ENCODE measurements at places on chromosomes 13 and 19. TPM values are rescaled to one million over a fixed set of nuclear protein-coding genes. Genes with fewer than 3 reads are reported as not detected.

Gene VSTM2B
- not detected for total RNA-seq

Gene ZIC5
- not detected for total RNA-seq

Gene TGDS
- 21.2 TPM for total RNA-seq

Gene FAAP24
- total RNA-seq: 0.73 TPM

Gene SOX1
- not detected for total RNA-seq

Gene MYDGF
- 42.1 TPM for total RNA-seq

Gene PROSER3
- 5.7 TPM for total RNA-seq

Gene CCDC122
- 13.9 TPM for total RNA-seq

Gene UGGT2
- 70.7 TPM for total RNA-seq

Gene PALM3
- total RNA-seq: 2.5 TPM

Gene ZNF540
- total RNA-seq: 6.6 TPM

DNA sequence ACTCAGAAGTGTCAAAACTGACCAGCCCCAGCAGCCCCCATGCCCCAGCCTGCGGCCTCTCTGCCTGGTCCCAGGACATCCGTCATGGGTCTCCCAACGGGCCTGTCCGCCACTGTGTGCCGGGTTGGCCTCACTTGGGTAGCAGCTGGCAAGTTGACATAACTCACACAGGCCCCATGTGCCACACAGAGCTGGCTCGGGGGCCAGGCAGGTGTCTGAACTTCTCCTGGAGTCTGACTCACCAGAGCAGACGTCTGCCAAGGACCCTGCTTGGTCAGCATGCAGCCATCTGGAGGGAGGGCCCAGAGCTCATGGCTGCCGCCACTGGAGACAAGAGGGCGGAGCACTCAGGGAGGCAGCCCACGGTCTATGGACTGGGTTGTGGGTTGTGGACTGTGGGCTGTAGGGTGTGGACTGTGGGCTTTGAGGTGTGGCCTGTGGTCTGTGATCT is 32.0 kb upstream of the TMEM255B start:
- no peak overlapping the region for H3K4me3 ChIP-seq
- no peak for DNase-seq

DNA sequence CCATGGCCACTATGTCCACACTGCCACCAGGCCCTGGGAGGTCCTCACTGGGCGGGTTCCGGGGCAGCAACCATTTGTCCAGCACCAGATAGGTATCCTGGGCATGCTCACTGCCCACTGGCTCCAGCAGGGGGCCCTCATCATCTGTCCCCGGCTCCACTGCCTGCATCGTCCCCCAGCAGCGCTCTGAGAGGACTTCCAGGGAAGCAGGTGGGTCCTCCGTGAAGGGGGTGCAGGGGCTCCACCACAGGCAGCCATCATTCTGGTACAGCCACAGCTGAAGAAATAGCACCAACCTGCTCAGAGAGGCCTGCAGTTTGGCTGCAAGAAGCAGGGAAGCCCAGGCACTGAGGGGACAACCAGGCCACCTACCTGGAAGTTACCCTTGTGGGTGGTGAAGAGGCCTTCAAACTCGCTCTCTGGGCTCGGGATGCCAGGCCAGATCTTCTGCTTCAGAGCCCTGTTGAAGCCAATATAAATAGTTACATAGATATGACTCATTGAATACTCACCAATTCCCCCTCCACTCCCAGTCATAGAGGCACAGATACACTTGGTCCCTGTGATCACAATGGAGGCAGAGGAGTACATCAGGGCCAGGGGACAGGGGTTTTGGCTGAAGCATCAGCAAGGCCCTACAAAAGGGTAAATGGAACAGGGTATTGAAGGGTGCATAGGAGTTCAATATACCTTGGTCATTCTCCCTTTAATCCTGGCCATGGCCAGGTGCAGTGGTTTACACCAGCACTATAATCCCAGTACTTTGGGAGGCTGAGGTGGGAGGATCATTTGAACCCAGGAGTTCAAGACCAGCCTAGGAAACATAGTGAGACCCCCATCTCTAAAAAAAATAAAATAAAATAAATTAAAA is 4.1 kb downstream of the SWSAP1 start:
- no peak for DNase-seq
- peaks cover 6% of the 10 kb centered on the region for H3K4me1 ChIP-seq

DNA sequence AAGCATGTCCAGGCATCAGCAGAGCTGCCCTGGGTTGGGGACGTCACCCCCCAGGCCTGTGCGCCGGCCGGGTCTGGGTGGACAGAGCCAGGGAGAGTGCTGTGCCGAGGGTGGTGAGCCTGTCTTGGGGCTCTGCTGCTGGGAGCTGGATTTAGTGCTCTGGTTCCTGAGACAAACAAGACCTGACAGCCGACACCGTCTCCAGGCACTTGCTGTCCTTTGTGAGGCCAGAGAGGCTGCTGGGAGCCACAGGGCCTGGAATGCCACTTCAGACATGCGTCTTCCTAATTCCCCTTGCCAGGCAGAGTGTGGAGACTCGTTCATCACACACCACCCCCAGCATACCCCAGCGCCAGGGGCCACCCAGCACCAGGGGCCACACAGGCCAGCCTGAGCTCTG is 165.8 kb downstream of the KDM4B start:
- H3K4me1 ChIP-seq: no peaks in the 10 kb centered on the region
- peaks cover 11% of the 10 kb centered on the region for H3K36me3 ChIP-seq
- no peak overlapping the region for H3K4me3 ChIP-seq
- no peaks in the 10 kb centered on the region for H3K27me3 ChIP-seq
- H3K27ac ChIP-seq: no peak overlapping the region

GRCh38 chr13:73337532-73337931 is 278.7 kb downstream of the KLF5 start:
- DNase-seq: no peak
- no peak overlapping the region for H3K27ac ChIP-seq
- H3K36me3 ChIP-seq: no peaks in the 10 kb centered on the region
- H3K4me1 ChIP-seq: no peaks in the 10 kb centered on the region
- H3K4me3 ChIP-seq: no peak overlapping the region
- no peaks in the 10 kb centered on the region for H3K27me3 ChIP-seq

DNA sequence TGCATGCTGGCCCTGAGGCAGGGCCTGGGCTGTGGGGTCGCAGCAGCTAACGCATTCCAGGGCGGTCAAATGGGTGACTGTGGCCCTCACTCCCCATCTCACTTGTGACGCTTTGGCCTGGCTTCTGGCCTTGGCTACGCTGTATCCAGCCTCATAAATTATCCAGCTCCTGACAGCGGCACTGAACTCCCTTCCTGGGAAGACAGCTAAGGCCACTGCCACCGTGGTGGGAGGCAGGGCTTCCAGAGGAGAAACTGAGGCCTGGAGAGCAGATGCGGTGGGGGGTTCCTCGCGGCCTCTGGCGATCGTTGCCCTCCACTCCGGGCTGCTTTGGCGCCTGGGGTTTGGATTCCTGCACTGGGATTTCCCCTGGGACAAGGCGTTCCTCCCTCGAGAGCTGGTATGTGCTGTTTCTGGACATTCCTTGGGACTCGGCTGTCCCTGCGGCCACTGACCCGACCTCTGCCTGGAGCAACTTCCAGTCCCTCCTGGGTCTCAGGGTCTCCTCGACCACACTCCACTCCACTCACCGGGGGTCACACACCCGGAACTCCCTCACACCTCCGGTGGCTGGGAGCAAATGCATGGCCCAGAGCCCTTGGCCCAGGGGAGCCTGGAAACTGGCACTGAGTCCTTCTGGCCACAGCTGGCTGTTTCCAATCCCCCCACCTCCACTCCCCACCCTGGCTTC is 3.4 kb downstream of the TBXA2R start:
- no peak overlapping the region for H3K27ac ChIP-seq
- H3K27me3 ChIP-seq: no peaks in the 10 kb centered on the region
- H3K36me3 ChIP-seq: no peaks in the 10 kb centered on the region
- H3K4me3 ChIP-seq: no peak overlapping the region

GRCh38 chr13:29591310-29591709 is 4.2 kb downstream of the SLC7A1 start:
- H3K4me3 ChIP-seq: no peak overlapping the region
- DNase-seq: no peak
- H3K4me1 ChIP-seq: no peaks in the 10 kb centered on the region
- no peak overlapping the region for H3K27ac ChIP-seq
- H3K36me3 ChIP-seq: no peaks in the 10 kb centered on the region
- no peaks in the 10 kb centered on the region for H3K27me3 ChIP-seq

DNA sequence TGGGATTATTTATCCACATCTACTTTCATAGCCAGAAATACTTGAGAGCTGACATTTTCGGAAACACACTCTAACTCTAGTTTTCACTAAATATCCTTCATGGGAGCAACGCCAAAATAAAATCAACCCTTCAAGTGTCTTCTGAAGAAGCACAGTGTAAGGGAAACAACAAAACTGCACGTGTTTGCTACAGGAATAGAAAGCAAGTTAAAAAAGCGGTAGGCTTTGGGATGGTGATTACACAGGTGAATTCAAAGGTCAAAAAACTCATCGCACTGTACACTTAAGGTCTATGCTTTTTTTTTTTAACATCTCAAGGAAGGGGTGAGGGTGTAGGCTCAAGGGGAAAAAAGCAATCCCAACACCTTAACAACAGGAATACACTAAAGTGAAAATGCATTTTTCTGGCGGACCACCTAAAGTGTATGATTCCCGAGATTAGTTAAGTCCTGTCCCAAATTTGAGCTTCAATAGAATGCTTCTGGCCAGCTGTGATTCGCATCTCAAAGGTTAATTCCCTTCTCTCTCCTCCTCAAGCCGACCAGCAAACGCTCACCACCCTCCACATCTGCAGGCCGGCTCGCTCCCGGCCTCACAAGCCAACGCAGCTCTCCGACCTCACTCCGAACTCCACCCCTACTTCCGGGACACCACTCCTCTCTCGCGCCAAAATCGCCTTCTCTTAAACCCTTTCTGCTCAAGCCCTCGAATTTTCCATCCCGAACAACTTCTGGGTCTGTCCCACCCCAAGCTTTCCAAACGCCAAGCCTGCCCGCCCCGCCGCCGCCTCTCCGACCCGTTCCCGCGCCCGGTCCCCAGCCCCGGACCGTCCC is 1.1 kb downstream of the ARGLU1 start:
- H3K27ac ChIP-seq: peak overlapping the region; percentile 97
- no peaks in the 10 kb centered on the region for H3K27me3 ChIP-seq
- H3K4me1 ChIP-seq: no peaks in the 10 kb centered on the region
- H3K4me3 ChIP-seq: peak overlapping the region; percentile 83

DNA sequence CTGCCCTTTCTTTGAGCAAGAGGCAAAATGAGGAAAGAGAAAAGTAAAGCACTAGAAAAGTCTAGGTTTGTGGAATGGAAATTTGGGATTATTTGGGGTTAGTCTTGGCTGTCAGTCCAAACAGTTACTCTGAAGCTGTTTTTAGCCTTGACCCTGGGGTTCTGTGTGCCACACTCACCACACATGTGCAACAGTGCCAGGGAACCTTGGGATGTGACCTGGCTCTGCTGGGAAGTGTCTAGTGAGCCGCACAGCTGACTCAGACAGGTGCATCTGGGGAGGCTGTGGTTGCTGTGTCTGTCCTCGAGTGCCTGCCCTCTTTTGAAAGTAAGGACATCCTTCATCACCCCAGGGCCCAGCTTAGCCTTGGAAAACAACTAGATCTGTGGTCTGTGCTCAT is 15.8 kb downstream of the MICOS13 start:
- no peaks in the 10 kb centered on the region for H3K4me1 ChIP-seq
- H3K36me3 ChIP-seq: peaks cover 10% of the 10 kb centered on the region
- no peaks in the 10 kb centered on the region for H3K27me3 ChIP-seq
- DNase-seq: no peak
- H3K27ac ChIP-seq: no peak overlapping the region

DNA sequence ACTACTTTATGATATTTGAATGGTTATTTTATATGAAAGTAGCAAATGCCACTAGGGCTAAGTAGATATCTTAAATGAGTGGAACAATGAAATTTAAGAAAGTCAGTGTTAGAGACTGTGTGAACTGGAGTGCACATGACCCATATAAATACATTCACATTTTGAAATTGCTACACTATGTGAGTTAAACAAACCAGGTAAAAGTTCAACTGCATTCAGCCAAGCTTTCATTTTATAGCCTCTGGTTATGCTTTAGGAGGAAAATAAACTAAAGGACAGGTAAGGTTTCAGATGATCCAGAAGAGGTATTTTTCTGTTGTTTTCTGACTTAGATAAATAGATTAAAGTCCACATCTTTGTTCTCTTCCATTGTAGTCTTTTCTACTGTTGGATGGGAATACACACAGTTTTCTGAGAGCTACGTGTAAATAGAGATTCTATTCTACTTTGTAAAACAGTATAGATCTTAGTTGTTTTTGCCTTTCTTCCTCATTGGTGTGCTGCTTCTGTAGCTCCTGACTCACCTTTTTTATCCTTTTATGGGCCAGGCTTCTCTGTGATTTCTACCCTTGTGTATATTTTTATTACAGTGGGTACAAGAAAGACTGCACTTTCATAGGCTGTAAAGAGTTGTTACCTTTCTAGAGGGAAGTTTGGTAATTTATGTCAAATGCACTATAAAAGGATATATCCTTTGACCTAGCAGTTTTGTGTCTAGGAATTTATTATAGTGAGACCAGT is 54.6 kb upstream of the KCTD4 start:
- no peaks in the 10 kb centered on the region for H3K4me1 ChIP-seq
- H3K4me3 ChIP-seq: no peak overlapping the region
- no peak for DNase-seq
- no peaks in the 10 kb centered on the region for H3K27me3 ChIP-seq
- no peaks in the 10 kb centered on the region for H3K36me3 ChIP-seq
- H3K27ac ChIP-seq: no peak overlapping the region

GRCh38 chr19:51246164-51246552 is 4.7 kb upstream of the SIGLECL1 start:
- no peaks in the 10 kb centered on the region for H3K4me1 ChIP-seq
- no peaks in the 10 kb centered on the region for H3K36me3 ChIP-seq
- no peaks in the 10 kb centered on the region for H3K27me3 ChIP-seq
- DNase-seq: no peak

DNA sequence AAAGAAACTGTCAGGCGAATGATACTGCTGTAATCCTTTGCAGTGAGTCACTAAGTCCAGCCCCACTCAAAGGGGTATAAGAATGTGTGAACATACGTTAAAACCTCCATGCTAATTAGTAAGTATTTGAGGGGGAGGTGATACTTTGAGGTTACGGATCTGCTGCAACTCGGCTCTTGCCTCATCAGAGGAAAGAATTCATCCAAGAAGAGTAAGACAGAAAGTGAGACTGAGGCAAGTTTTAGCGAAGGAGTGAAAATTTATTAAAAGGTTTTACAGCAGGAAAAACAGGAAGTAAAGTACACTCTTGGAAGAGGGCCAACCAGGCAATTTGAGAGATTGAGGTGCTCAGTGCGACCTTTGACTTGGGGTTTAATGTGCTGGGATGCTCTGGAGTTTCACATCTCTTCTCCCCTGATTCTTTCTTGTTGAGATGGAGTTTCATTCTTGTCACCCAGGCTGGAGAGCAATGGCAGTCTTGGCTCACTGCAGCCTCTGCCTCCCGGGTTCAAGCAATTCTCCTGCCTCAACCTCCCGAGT is 9.8 kb downstream of the CLEC4M start:
- no peaks in the 10 kb centered on the region for H3K4me1 ChIP-seq
- H3K36me3 ChIP-seq: no peaks in the 10 kb centered on the region
- H3K27ac ChIP-seq: no peak overlapping the region
- DNase-seq: no peak
- no peak overlapping the region for H3K4me3 ChIP-seq

GRCh38 chr19:17602872-17603510 is 47.5 kb downstream of the COLGALT1 start:
- no peak for DNase-seq
- no peak overlapping the region for H3K27ac ChIP-seq
- no peaks in the 10 kb centered on the region for H3K36me3 ChIP-seq
- no peak overlapping the region for H3K4me3 ChIP-seq
- H3K27me3 ChIP-seq: peaks cover 7% of the 10 kb centered on the region
- peaks cover 5% of the 10 kb centered on the region for H3K4me1 ChIP-seq
